HepG2 (cell line): ENCODE measurements at places on chromosomes 16 and 17. TPM values are rescaled to one million over a fixed set of nuclear protein-coding genes. Genes with fewer than 3 reads are reported as not detected.

ZNF688 gene
- total RNA-seq, result 5.4 and 5.8 TPM in 2 replicates

DNA sequence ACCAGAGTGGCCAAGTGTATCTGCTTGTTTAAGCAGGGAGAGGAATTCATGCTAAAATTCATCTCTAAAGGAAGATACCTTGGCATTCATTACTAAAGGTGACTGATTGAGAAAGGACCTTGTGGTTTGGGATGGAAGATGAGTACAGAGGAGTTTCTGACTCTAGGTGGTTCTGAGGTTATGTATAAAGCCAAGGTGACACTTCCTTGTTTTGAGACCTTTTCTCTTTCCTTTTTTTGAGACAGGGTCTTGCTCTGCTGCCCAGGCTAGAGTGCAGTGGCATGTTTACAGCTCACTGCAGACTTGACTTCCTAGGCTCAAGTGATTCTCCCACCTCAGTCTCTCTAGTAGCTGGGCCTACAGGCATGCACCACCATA, 9.1 kb downstream of the ABHD15 start:
- no peaks in the 10 kb centered on the region; the same call in 2 of the 3 replicates for H3K36me3 ChIP-seq
- no peak overlapping the region for H3K27ac ChIP-seq
- DNase-seq, result no peak
- H3K4me1 ChIP-seq, result peaks cover 39% of the 10 kb centered on the region
- no peak overlapping the region for H3K4me3 ChIP-seq
- peaks cover 10% of the 10 kb centered on the region; the same call in 2 of the 3 replicates for H3K27me3 ChIP-seq

SOST gene
- not detected in 2 replicates for total RNA-seq

DNA sequence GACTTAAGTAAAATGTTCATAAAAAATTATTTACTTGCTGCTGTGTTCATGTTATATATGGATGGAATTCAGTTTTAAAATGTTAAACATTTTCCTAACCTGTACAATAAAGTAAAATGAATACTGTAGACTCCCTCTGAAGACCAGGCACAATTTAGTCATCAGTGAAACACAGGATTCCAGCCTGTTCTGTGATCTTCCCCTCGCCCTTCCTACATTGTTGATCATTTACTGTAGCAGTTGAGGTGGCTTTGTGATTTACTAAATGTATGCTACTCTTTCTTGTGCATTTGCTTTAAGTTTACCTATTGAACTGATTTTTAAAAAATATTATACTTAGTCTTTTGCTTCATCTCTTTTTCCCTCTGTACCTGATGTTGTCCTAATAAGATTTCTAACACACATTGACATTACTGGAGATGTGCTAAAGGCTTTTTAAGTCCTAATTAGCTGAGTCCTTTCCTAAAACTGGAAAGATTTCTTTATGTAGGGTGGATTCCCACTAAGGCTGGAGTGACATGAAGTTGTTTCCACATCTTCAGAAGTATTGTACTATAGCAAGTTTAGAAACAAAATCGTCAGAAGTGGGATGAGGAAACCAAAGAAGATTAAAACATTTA, 38.1 kb downstream of the PHKB start:
- peaks cover 4% of the 10 kb centered on the region for H3K36me3 ChIP-seq
- peak overlapping the region; percentile 86 for H3K27ac ChIP-seq
- peak; percentile 45 for DNase-seq
- no peaks in the 10 kb centered on the region for H3K27me3 ChIP-seq

- H3K27ac ChIP-seq, result no peak overlapping the region
- DNase-seq, result no peak
- H3K36me3 ChIP-seq, result no peaks in the 10 kb centered on the region
- peaks cover 40% of the 10 kb centered on the region for H3K4me1 ChIP-seq
Observed at GRCh38 chr16:10635365-10636021, 55.1 kb upstream of the EMP2 start.

- no peaks in the 10 kb centered on the region for H3K36me3 ChIP-seq
- no peak overlapping the region for H3K4me3 ChIP-seq
- H3K27me3 ChIP-seq, result peaks cover 4% of the 10 kb centered on the region
- H3K4me1 ChIP-seq, result no peaks in the 10 kb centered on the region
Observed at GRCh38 chr16:49928176-49929041, 72.5 kb upstream of the ZNF423 start.

DNA sequence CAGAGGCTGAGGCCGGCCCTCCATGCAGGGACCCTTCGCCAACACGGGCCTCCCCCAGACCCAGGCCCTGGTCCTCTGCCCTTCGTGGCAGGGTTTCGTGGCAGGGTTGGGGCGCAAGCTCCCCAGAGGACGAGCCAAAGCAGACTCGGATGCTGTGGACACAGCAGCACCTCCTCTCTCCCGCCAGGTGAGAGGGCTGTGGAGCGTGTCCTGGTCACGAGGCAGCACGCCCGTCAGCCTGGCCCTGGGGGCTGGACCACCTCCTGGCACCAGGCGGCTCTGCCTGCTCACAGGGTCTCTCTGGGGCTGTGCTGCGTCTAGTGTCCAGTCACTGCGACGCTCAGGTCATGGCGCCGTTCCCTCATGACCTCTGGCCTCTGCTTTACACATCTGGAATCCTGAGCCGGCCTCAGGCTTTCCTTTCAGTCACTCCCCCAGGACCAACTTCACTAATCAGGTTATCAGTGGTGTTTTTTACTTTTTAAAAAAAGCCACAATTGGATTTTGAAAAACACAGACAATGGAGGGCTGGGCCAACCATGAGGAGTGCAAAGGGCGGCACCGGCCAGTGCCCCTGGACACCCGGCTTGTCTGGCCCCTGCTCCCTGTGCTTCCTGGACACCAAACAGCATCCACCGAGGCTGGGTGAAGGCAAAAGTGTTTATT, 5.4 kb downstream of the NDUFAF8 start:
- no peak for DNase-seq
- H3K4me1 ChIP-seq, result peaks cover 35% of the 10 kb centered on the region
- H3K27me3 ChIP-seq, result no peaks in the 10 kb centered on the region
- no peak overlapping the region for H3K4me3 ChIP-seq
- H3K36me3 ChIP-seq, result peaks cover 4% of the 10 kb centered on the region; the same call in 1 of the 2 replicates
